ENCODE measurements at places on chromosomes 1 and 21.
A peak's percentile ranks its signal among the peaks of the same experiment; 100 is the strongest.

- no peak for DNase-seq
Observed at GRCh38 chr1:39754906-39755504, 16.1 kb downstream of the OXCT2 start.

GRCh38 chr1:56533197-56533596, 46.2 kb downstream of the PLPP3 start:
- DNase-seq = no peak

GRCh38 chr21:40011371-40011770, 144.1 kb downstream of the PCP4 start:
- DNase-seq = no peak

DNA sequence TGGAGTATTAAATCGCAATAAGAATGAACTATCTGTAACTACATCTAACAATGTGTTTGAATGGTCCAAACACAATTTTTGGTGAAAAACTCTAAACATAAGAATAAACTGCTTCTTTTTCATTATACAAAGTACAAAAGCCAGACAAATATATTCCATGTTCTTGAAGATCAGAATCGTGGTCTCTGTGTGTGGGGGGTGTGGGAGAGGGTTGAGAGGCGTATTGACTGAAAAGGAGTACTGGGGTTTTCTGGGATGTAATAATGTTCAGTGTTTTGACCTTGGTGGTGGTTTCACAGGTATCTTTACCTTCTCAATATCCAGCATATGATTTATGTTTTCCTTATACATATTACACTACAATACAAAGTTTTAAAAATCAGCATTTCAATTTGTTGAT, 764 bp upstream of the CFH start:
- no peak for DNase-seq

GRCh38 chr1:151998611-151999362, 5.1 kb upstream of the S100A10 start:
- DNase-seq = peak; percentile 93

GRCh38 chr1:77489910-77490309, 192.5 kb downstream of the ZZZ3 start:
- DNase-seq = no peak

GRCh38 chr1:179178183-179178582, 51.3 kb downstream of the ABL2 start:
- no peak for DNase-seq

DNA sequence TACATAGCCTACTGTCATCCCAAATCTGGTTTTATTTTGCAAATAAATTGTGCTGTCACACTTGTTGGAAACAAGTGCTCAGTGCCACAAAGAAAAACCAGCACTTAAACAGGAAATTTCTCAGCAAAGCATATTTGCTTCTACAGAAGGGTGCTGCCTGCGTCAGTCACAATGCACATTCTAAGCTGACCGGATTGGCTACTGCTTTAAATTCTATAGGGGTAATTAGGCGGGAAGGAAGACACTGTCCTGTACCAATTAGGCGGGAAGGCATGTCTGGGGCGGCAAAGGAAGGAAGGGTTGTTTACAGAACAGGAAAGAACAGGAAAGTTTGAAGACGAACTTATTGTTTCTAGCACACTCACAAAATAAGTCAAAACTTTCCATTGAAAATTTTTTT, 2.8 kb downstream of the IFI16 start:
- DNase-seq = peak; percentile 37

- no peak for DNase-seq
Observed at GRCh38 chr1:30194741-30195423, 528.5 kb downstream of the MATN1 start.

- peak; percentile 87 for DNase-seq
Observed at GRCh38 chr1:226875641-226876295, 5.4 kb downstream of the PSEN2 start.

DNA sequence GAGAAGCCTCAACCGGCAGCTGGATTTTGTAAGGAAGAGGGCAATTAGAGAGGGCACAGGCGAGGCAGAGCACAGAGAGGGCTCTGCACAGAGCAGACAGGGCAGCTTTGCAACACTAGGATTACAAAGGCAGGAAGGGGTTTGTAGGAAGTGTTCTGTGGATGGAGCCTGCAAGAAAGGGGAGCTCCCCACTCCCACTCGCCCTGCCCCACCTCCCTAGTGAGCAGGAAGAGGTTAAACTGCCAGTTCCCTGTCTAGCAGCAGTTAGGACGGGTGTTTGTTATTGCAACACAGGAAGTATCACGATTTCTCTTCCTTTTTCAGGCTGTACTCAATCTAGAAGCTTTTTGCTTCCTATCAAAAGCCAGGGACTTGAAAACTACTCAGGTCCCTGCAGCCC, 63.3 kb upstream of the LRRC8D start:
- DNase-seq = no peak

DNA sequence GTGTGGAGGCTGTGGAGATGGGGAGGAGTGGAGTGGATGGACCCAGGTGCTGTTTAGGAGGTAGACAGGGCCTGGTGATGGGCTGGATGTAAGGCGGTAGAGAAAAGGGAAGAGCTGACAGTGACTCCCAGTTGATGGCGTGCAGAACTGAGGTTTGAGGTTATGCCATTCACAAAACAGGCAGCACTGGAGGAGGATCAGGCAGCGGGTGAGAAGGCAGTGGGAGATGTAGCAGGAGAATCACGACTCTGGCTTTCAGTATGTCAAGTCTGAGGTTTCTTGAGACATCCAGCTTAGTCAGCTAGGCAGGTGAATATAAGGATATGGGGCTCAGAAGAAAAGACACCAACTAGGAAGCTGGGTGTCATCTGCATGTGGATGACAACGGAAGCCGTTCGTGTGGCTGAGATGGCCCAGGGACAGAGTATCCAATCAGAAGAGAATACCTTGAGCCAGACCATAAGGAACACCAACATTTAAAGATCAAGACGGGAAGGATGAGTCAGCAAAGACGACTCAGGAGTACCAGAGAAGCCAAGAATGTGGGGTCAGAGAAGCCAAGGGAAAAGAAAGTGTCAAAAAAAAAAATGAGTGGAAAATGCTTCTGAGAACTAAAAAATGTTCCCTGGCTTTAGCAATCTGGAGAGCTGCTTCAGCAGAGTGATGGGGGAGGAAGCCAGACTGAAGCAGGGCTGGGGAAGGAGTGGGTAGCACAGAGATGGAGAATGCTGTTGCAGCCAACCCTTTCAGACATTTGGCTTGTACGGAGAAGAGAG, 15.2 kb downstream of the LRRN2 start:
- peak; percentile 10 for DNase-seq

- no peak for DNase-seq
Observed at GRCh38 chr21:38849776-38850175, 44.0 kb downstream of the ETS2 start.

- peak; percentile 58 for DNase-seq
Observed at GRCh38 chr21:27569831-27570230, 602.9 kb upstream of the ADAMTS5 start.

DNA sequence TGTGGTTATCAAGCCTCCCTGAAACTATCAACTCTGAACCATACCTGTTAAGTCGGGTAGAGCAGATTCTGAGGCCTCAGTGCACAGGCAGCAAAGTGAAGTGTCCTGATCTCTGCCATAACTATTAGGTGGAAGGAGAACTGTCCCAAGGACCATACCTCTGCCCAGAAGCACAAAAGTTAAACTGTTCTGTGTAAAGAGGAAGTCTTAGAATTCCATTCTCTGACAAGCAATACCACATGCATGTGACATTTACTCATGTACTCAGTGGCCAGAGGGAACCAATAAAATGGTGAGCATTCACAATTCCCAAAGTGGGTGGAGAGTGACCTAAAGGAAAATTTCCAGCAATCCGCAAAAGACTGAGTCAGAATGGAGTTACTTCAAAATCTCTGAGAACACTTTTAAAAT, 61.0 kb downstream of the TOR3A start:
- DNase-seq = peak; percentile 96

Measured in epithelial cell of esophagus (primary cell).